ENCODE measurements at places on chromosomes 1 and 21.

GRCh38 chr1:193438771-193439170 is 252.4 kb upstream of the B3GALT2 start:
- no peak for DNase-seq

GRCh38 chr1:229897501-229897900 is 169.5 kb upstream of the GALNT2 start:
- no peak for DNase-seq

DNA sequence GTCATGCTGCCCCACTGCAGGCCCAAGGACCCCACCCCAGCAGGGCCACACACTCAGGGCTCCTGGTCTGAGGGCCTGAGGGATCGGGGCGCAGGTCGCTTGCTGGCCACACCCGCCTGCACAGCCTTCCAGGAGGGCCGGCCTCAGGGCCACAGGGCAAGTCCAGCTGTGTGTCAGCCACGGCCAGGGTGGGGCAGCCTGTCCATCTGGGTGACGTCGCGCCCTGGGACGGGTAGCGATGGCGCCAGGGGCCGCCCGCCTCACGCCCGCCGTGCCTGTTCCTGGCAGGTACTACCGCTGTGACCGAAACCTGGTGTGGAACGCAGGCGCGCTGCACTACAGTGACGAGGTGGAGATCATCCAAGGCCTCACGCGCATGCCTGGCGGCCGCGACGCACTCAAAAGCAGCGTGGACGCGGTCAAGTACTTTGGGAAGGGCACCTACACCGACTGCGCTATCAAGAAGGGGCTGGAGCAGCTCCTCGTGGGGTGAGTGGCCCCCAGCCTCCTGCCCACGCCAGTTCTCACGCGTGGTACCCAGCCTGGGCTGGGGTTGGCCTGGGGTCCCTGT is 2.5 kb downstream of the COL6A1 start:
- no peak for DNase-seq

GRCh38 chr1:17572264-17572985 is 32.9 kb downstream of the ARHGEF10L start:
- no peak for DNase-seq

- no peak for DNase-seq
Observed at GRCh38 chr1:35316264-35316663, 47.8 kb downstream of the ZMYM4 start.

DNA sequence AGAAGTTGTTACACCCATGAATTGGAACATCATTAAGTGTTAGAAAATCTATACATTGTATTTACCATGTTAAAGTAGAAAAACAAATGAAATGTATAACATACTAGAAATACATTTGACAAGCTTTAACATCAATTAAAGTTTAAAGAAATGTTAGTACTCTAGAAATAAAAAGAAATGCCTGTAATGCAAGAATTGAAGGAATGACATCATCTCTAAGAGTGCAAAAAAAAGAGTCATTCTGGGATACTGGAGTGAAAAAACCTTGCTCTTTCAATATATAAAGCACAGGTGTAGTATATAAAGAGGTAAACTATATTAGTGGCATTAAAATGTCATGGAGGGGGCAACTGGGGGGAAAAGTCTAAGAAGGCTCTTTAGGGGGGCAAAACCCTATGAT is 210.8 kb upstream of the PLD5 start:
- no peak for DNase-seq

DNA sequence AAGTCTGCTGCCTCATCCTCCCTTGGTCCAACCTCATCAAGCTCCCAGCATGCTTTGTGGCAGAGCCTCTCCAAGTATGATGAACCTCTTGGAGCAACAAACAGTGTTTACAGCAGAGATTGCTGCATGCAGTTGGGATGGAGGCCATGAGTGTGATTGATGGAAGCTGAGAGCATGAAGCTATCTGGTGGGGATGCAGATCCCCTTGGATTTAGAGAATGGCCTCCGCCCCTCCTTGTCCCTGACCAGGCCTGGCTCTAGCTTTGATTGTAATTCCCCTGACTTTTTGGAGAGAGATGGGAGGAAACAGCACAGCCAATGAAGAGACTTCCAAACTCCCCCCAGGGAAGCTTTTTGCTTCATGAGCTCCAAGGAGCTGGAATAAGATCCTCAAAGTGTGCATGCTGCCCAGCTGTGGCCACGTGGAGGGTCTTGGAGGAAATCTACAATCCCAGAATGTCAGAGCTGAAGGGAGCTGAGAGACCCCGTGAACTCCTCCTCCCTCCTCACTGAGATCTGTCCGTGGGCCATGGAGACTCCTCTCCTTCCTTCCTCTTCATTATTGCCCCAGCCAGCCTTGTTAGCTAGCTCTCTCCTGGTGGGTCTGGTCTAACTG is 165.3 kb upstream of the USP24 start:
- DNase-seq, result no peak

DNA sequence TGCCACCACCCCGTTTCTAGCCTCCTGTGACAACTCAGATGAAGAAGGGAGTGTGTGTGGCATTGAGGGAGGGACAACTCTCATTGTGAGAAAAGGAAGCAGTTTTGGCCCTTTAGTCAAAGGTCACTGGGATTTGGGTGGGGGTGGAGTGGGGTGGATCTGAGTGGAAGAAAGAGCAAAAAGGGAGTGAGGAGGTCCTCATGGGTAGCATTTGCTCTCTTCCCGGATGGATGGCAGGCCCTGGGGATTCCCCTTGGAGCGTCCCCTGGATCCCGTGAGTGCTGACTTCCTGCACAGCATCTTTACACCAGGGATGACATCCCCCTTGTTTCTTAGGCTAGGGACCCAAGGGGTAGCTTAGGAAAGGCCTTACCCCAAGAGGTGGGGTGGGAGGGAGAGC is 460 bp downstream of the SERPINC1 start:
- no peak for DNase-seq

DNA sequence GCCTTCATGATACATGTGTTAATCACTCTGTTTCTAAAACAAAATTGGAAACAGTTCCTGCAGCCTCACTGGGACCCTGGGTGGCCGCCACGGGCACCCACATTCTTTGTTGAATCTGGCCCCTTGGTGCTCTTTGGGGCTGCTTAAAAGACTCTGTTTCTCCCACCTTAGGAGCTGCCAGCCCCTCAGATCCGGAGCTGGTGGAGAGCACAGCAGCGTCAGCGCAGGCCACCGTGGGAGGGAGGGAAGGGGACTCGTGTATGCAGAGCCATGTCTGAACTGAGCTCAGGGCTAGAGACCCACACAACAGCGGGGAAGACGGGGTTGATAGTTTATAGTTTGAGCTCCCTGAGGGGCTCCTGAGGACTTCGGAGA is 121.2 kb downstream of the CNIH3 start:
- no peak for DNase-seq

GRCh38 chr21:38985568-38986378 is 180.0 kb downstream of the ETS2 start:
- no peak for DNase-seq

GRCh38 chr1:143653429-143653802 is 318.4 kb downstream of the FAM72C start:
- DNase-seq, result no peak

GRCh38 chr1:213136190-213136917 is 85.3 kb downstream of the RPS6KC1 start:
- no peak for DNase-seq

DNA sequence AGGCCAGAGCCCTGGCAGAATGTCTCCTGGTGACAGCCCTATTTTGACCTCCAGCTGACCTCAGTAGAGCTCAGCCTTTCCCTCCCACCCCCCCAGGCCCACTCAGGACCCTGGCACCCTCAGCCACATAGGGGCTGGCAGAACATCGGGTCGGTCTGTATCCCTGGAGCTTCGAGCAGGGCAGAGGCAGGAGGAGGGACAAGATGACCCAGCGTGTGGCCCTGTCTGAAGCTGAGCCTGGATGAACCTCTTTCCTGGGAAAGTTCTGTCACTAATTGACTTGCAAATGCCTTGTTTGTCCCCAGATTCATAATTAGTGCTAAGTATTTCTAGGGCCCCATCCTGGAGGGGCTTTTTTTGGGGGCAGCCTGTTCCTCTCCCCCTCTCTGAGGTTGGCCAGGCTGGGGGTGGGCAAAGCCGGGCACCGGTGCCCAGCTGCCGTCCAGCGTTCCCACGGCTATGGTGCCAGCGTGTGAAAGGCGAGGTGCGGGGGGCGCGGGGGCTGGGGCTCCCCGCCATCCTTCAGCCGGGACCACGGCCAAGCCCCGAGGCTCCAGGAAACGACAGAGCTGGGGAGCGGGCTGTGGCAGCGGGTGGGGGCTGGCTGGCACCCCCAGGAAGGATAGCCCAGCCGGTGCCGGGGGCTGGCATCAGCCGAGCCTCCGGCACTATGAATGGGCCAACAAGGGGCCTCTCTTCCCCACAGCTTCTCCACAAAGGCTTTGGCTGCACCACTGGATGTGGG is 31.4 kb downstream of the RHBG start:
- no peak for DNase-seq

- no peak for DNase-seq
Observed at GRCh38 chr1:192003295-192004077, 154.8 kb upstream of the RGS18 start.

DNA sequence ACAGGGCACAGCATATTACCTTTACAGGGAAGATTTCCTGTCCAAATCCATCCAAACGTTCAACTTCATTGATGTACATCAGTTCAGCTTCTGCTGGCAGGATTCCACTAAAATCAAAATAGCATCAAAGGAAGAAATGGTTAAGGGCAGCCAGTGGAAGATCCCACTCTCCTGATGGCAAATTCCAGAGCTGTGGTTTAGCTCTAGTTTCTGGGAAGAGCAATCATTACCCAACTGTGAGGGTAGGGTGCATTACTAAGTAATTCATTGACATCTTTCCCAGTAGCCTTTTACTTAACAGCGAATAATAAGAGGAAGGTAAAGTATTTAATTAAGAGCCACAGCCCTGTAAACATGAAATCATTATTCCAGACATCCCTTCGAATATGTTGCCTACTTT is 120.7 kb downstream of the SMYD2 start:
- DNase-seq, result no peak

DNA sequence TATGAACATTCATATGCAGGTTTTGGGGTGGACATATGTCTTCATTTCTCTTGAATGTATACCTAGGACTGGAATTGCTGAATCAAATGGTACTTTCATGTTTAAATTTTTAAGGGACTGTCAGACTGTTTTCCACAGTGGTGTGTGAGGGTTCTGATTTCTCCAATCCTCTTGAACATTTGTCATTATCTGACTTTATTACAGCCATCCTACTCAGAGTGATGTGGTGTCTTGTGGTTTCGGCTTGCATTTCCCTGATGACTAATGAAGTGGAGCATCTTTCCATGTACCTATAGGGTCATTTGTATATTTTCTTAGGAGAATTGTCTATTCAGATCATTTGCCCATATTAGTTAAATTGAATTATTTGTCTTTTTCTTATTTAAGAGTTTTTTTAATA is 35.4 kb upstream of the ZNF281 start:
- no peak for DNase-seq

DNA sequence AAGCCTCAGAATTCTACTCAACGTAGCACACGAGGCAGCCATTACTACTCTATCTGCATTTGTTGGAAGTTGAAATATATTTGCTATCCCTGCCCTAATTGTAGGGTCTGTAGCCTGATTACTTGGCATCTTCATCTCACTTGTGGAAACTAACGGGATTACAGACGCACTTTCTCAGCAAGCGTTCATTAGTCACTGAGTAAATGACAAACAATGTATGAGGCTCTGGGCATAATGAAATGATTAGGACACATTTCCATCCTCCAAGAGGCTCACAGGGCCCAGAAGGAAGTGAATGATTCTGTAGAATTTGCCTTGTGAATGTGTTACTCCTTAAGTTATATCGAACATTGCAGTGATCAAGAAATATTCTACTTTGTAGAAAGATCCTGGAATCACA is 78.1 kb downstream of the KIF26B start:
- no peak for DNase-seq

DNA sequence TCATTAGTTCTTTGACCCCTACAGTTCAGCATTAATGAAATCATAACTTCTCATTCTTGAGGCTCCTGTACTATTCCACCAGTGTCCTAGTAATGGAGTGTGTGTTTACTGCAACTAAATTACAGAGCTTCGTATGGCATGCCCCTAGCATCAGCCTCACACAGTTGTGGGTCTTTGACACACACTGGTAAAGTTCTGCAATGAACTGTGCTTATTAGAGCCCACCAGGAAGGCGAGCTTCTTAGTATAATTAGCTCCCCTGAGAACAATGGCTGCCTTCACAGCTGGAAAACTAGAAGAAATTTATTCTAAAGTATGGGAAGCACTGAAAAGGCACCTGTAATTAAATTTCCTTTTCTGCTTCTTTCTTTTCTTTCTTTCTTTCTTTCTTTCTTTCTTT is 251.1 kb upstream of the RGS18 start:
- DNase-seq, result no peak

GRCh38 chr1:195327361-195327760 is 1280.9 kb downstream of the KCNT2 start:
- no peak for DNase-seq

GRCh38 chr21:29808153-29808552 is 131.6 kb downstream of the GRIK1 start:
- DNase-seq, result no peak

- DNase-seq, result no peak
Observed at GRCh38 chr1:157245823-157246222, 107.6 kb upstream of the ETV3 start.

DNA sequence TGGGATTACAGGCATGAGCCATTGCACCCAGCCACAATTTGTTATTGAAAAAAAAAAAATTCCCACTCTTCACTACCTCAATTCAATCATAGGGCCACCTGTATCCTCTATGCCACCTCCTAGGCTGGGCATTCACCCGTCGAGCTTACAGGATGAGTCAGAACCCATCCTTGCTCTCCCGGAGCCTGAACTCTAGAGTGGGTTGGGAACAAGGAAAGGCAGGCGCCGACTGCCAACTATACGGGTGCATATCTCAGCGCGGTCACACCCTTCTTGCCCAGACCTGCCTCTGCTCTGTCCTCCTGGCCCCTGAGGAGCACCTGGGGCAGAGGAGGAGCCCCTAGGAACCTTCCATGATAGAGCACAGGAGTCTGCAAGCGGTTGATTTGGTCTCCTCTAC is 21.4 kb upstream of the LBR start:
- no peak for DNase-seq

DNA sequence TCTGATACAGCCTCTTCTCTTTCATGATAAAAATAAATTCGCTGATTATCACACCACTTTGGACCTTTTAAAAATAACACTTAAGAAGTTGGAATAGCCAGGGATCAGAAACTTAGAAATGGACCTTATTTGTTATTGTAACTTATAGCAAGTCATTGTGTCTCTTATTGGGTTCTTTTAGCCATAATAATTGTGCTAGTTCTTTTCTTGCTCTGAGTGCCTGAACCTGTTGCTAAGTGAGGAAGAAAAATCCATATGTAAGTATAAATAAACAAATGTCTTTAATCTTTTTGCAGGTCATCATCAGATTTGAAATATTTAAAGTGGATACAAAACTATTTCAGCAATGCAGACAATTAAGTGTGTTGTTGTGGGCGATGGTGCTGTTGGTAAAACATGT is 25.6 kb downstream of the CDC42 start:
- no peak for DNase-seq

DNA sequence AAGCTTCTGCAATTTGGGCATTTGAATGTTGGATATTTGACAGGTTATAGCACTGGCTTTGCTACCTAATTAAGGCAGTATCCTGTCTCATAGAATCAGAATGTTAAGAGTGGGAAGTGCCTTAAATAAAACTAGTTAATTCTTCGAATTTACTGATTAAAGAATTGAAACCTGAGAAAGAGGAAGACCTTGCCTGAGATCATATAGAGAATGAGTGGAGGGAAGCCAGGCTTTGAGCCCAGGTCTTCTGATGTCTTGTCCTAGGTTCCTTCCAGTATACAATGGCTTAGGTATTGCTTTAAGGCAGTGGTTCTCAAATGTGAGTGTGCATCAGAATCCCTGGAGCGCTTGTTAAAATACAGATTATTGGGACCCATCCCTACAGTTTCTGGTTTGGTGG is 20.9 kb upstream of the SH3BGRL3 start:
- DNase-seq, result no peak

Data from non-pigmented ciliary epithelial cell (primary cell).